ENCODE measurements at places on chromosomes 4 and X. TPM values are rescaled to one million over a fixed set of nuclear protein-coding genes. Genes with fewer than 3 reads are reported as not detected.
A peak's percentile ranks its signal among the peaks of the same experiment; 100 is the strongest.

DNA sequence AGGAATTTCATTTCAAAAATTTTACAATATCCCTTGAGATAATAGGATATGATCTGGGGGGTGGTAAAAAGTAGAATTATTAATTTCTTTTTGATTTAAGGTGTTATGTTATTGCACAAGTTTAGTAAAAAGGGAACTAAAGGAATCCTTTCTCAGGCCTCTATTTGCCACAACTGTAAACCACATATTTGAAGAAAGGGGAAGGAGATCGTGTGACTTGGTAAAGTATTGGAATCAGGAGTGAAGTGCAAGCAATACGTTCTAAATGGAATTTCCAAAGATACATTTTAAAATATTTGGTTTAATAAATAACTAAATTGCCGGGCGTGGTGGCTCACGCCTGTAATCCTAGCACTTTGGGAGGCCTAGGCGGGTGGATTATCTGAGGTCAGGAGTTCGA is 35.3 kb upstream of the SCRG1 start:
- DNase-seq: no peak
- H3K4me3 ChIP-seq: no peak overlapping the region
- no peak overlapping the region for H3K27ac ChIP-seq
- H3K27me3 ChIP-seq: no peaks in the 10 kb centered on the region

DNA sequence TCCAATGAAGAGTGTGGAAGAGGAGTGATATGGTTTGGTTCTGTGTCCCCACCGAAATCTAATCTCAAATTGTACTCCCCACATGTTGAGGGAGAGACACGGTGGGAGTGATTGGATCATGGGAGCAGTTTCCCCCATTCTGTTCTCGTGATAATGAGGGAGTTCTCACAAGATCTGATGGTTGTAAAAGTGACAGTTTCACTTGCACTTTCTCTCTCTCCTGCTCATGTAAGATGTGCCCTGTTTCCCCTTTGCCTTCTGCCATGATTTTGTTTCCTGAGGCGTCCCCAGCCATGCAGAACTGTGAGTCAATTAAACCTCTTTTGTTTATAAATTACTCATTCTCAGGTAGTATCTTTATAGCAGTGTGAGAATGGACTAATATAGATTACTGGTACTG is 39.6 kb downstream of the FAM47C start:
- no peak overlapping the region for H3K4me3 ChIP-seq
- no peak overlapping the region for H3K27ac ChIP-seq
- H3K27me3 ChIP-seq: no peaks in the 10 kb centered on the region
- no peaks in the 10 kb centered on the region for H3K36me3 ChIP-seq
- no peak for DNase-seq

DNA sequence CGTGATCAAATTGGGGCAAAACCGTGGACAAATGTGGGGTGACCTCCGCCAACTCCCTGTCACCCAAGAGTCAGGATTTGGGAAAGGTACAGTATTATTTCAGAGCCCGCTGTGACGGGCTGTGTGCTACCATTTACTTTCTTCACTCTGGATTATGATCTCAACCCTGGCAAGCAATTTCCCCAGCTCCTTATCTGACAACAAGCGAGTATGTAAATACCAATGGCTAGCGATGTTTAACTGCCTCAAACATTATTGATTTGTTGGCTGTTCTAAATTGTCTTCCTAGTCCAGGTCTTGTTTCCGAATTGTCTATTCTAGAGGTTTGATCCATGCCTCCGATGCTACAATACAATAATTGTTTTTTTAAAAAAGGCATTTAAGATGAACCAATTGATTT is 17.7 kb upstream of the PITX2 start:
- no peak overlapping the region for H3K4me3 ChIP-seq
- H3K36me3 ChIP-seq: no peaks in the 10 kb centered on the region
- peaks cover 5% of the 10 kb centered on the region for H3K4me1 ChIP-seq
- DNase-seq: no peak
- H3K27ac ChIP-seq: no peak overlapping the region

- H3K27me3 ChIP-seq: no peaks in the 10 kb centered on the region
- H3K4me1 ChIP-seq: no peaks in the 10 kb centered on the region
- no peaks in the 10 kb centered on the region for H3K36me3 ChIP-seq
- no peak for DNase-seq
These were observed 81.7 kb downstream of the PWWP3B start for GRCh38 chrX:106249706-106250379.

DNA sequence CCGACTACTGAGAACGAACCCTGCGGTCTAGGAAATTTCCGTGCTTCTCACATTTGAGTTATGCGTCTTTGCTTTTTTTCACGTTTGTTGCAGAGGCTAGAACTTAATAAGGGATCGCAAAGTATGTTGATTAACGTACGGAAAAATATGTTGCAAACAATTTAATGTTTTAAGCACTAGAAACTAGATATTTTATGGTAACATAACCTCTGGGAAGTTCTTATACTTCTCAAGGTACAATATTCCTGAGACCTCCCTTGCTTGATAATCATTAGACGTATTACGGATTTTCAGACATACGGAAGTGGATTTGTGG is 639 bp upstream of the PRDM5 start:
- H3K27ac ChIP-seq: peak overlapping the region; percentile 78
- no peak for DNase-seq
- no peaks in the 10 kb centered on the region for H3K27me3 ChIP-seq

- no peaks in the 10 kb centered on the region for H3K4me1 ChIP-seq
- H3K36me3 ChIP-seq: no peaks in the 10 kb centered on the region
- no peaks in the 10 kb centered on the region for H3K27me3 ChIP-seq
- H3K4me3 ChIP-seq: no peak overlapping the region
- H3K27ac ChIP-seq: no peak overlapping the region
These were observed 229.4 kb upstream of the GALNTL6 start for GRCh38 chr4:171583790-171584189.

DNA sequence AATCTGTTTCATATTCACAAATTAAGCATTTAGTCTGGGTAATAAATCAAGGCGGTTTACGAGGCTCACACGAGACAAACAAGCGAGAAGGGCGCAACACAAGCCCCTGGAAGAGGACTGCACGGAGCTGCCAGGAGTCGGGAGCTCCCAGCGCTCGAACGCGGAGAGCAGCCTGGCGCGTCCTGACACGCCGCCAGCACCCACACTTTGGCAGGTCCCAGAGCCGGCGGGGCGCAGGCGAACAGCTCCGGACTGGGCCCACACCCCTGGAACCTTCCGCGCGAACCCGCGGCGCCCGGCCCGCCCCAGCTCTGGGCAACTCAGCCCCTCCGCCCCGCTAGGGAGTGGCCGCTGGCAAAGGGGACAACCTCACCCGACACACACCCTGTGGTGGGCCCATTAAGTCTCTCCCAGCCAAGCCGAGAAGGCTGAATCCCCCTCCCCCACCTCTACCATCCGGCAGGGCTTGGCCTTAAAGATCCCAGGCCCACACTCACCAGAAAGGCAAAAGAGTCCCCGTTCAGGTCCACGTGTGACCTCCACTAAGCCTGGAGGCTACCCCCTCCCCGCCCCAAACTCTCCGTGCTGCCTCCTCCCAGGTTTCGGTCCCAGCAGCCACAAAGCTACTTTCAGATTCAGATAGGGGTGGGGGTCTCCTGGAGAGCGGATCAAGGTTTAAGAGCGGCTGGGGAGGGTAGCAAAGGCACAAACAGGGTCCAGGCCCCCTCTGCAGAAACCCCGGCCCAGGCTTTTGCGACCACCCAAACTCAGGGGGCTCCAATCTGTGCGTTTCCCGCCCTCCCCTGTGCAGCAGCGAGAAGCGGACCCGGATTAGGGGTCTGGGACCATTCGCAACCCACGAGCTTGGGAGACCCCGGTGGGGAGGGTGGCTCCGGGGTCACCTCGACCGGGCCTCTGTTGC is 47.5 kb upstream of the BCOR start:
- no peaks in the 10 kb centered on the region for H3K27me3 ChIP-seq
- peak overlapping the region; percentile 3 for H3K27ac ChIP-seq
- H3K4me1 ChIP-seq: peaks cover 39% of the 10 kb centered on the region
- peak overlapping the region; percentile 61 for H3K4me3 ChIP-seq

- H3K4me1 ChIP-seq: no peaks in the 10 kb centered on the region
- H3K36me3 ChIP-seq: no peaks in the 10 kb centered on the region
- H3K27ac ChIP-seq: no peak overlapping the region
These were observed 156.6 kb upstream of the ARSJ start for GRCh38 chr4:114136069-114136468.

- no peaks in the 10 kb centered on the region for H3K27me3 ChIP-seq
- no peaks in the 10 kb centered on the region for H3K4me1 ChIP-seq
- no peak for DNase-seq
- no peaks in the 10 kb centered on the region for H3K36me3 ChIP-seq
- H3K27ac ChIP-seq: no peak overlapping the region
These were observed 431.0 kb downstream of the SMARCA1 start for GRCh38 chrX:129092242-129092641.

AFF2 gene
- total RNA-seq: 0.74 TPM

SOX3 gene
- not detected for total RNA-seq

POLA1 gene
- 17.2 TPM for total RNA-seq

FGA gene
- total RNA-seq: not detected

NUDT10 gene
- total RNA-seq: 15.5 TPM

CENPVL1 gene
- total RNA-seq: not detected

Data from vagina (tissue), 2 donors.